Calu3 (cell line): ENCODE measurements at places on chromosomes 6 and 20. TPM values are rescaled to one million over a fixed set of nuclear protein-coding genes. Genes with fewer than 3 reads are reported as not detected.

Gene EEF1A1
- 5,799 and 7,052 TPM in 2 replicates for total RNA-seq

Gene OVOL2
- total RNA-seq = 7.4 and 8.4 TPM in 2 replicates

DNA sequence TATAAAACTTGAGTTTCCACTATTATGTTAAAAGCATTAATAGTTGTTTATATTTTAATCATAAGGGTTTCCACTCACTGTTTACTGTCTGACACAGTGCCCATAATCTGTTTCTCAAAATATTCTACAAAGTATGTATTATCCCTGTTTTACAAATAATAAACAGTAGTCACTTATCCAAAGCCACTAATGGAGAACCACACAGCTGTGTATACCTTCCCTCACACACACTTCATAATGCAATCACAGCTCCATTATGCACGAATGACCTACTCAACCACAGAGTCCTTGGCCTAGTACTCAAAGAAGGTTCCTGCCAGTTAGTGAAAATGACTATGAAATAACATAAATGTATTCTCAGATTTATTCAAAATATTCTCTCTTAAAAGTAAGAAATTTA, 103.1 kb downstream of the EPB41L2 start:
- no peak for DNase-seq

DNA sequence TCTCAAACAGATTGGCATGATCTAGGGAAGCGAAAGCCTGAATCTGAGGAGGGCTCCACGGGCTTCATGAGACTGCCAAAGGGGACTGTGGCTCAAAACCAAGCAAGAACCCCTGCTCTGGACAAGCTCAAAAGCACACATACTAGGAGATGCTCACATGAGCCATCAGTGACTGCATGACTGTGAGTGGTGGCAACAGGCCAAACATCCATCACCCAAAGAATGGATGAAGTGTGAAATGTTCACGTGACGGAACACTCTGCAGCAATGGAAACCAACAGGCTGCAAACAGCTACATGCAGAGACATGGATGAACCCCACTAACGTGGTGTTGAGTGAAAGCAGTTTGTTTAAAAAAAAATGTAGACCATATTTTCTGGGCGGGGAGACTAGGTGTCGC, 136.3 kb downstream of the PREX1 start:
- DNase-seq = no peak

GRCh38 chr6:11585426-11586016, 48.0 kb downstream of the TMEM170B start:
- DNase-seq = no peak

Gene TMC2
- not detected in 2 replicates for total RNA-seq

Gene FGD2
- total RNA-seq = 0.19 and 1.0 TPM in 2 replicates

GRCh38 chr6:40583709-40584108, 3.5 kb downstream of the LRFN2 start:
- no peak for DNase-seq
